ENCODE measurements at places on chromosomes 11 and 22.

DNA sequence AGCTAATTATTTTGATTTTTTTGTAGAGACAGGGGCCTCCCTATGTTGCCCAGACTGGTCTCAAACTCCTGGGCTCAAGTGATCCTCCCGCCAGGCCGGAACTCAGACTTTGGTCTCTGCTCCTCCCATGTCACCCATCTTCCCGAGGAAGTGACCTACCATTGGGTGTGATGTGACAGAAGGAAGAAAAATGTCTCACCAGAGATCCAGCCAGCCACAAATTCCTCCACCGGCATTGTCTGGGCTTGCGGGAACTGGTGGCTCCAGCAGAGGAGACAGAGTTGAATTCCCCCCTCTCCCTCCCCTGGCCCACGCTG is 772 bp downstream of the SLC25A45 start:
- no peak for DNase-seq

DNA sequence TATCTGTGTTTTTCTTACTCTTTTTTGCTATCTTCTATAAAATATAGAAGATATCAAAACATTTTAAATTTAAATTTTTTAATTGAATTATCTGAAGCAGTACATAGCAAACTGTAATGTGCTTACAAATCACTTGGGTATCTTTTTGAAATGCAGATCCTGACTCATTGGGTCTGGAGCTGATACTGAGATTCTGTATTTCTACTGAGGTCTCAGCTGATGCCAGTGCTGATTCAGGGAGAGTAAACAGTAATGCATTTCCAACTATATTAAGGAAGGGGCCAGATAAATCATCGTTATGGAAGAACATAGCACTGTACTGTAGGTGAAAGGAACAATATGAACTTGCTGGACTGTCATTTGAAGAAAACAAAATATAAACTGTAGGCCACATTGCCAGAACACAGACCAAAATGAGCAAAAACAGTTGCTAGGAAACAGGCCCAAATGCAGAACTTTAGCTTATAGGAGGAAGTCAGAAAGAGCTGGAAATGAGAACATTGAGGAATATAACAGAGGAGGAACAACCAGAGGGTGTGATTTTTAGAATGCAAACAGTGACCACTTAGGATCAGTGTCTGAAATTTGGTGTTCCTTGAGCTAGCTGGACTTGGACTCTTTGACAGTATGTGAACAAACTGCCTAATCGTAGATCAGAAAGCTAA is 3.3 kb downstream of the ARL14EP start:
- DNase-seq: no peak

DNA sequence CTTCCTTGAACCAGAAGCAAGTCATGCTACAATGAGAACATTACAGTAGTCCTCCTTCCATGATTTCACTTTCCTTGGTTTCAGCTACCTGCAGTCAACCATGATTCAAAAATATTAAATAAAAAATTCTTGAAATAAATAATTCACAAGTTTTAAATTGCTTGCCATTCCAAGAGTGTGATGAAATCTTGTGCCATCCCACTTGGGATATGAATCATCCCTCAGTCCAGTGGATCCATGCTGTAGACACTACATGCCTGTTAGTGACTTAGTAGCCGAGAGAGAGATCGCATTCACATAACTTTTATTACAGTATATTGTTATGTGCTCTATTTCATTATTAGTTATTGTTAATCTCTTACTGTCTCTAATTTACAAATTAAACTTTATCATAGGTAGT is 6.0 kb downstream of the HOATZ start:
- DNase-seq: no peak

DNA sequence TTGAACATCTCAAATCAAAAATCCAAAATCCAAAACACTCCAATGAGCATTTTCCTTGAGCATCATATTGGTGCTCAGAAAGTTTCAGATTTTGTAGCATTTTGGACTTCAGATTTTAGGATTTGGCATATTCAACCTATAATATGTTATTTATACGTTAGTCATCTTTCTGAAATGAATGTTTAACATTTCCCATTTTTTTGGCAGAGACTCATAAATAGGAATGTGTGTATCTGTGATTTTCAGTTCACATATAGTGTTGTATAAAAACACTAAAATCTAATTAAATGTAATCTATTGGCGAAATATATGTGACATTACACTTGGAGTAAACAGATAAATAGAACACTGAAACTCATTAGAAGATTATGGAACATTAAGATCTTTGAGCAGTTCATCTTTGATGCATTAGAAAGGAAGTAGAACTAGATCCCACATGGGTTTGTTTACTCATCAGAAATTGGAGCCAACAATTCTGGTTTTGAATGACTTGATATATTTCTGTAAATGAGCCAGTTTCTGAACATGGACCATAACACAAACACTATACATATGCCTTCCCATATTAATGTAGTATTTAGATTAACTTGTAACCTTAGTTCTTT is 153.1 kb downstream of the UVRAG start:
- DNase-seq: no peak

- DNase-seq: no peak
These were observed 9.4 kb downstream of the TREH start for GRCh38 chr11:118670063-118670462.

- DNase-seq: peak; percentile 35
These were observed 10.4 kb upstream of the HIKESHI start for GRCh38 chr11:86291466-86292262.

DNA sequence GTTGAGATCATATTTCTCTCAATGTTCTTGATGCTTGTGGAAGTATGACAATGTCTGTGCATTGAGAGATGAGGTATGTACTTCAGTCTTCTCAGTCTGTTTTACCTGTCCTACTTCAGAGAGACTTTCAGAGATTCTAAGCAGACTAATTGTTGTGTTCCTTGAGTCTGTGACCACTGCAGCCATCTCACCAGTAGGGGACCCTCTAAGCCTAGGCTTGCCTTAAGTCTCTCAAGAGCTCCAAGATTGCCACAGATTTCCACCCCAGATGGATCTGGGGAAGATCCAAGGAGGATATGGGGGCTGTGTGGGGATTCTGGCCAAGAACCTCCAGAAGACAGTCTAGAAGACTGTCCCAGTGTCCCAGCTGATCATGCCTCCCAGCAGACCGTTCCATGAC is 179.9 kb upstream of the PLET1 start:
- no peak for DNase-seq

- no peak for DNase-seq
These were observed 98.2 kb downstream of the MYO18B start for GRCh38 chr22:25840167-25840566.

DNA sequence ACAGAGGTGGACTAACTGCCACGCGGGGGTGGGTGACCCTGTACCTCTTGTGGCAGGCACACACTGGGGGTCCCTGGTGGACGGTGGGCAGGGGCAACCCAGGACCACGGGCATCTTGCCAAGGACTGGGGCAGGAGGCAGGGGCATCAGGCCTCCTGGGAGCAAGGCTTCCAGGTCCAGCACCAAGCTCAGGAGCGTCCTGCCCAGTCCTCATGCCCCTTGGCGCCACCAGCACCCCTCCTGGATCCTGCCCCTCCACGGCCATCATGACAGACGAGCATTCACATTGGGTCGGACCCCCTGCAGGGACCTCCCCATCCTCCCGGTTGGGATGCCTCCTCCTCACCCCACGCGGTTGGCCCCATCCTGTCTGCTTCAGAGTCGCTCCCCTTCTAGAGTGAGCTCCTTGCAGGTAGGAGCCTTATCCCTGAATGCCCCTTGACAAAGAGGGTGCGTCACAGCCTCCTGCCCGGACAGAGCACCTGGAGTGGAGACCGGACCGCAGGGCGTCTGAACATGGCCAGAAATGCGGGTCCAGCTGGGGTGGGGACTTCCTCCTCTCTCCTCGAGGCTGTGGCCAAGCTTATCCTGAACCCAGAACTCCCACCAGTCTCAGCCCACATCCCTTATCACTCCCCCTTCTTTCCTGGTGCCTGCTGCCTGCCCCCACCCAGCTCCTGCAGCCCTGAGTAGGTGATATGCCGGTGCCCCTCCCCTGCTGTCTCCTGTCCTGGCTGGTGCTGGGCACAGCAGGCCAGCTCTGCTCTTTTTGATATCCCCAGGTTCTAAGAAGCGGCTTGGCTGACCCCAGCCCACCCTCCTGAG is 40.3 kb downstream of the IGF2 start:
- DNase-seq: no peak

- no peak for DNase-seq
These were observed 159.1 kb upstream of the HSD17B12 start for GRCh38 chr11:43521471-43521870.

- DNase-seq: no peak
These were observed 36.1 kb downstream of the LARGE1 start for GRCh38 chr22:33883961-33884808.

- DNase-seq: no peak
These were observed 23.4 kb downstream of the PANX1 start for GRCh38 chr11:94151903-94152677.

DNA sequence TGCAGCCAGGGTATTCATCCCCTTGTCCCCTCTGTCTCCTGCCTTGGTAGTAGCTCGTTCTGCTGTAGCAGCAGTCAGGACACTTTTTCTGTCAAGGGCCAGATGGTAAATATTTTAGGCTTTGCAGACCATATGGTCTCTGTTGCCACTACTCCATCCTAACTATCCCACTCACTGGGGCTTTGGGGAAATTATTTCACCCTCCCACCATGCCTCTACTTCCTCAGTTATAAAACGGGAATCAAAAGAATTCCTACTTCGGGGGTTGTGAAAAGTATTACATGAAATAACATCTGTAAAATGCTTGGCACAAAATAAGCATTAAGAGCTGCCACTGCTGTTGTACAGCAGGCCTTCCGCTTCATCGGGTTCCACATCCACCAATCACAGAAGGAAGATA is 89.9 kb upstream of the LDLRAD3 start:
- DNase-seq: no peak

DNA sequence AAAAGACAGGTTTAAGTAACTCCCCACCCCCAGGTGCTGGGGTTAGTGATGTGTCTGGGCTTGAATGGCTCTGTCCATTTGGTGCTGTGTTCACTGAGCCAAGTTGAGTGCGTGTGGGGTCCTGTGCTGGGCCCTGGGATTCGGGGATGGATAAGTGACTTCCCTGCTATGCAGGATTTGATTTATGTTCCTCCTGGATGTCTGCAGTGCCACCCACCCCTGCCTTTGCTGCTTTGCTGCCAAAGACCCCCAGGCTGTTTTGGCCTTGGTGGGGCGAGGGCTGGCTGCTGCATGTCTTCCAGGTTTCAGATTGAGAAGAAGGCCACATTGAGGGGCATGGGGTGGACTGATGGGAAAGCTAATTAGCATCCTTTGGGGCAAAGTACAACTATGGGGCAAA is 77.9 kb upstream of the PARVG start:
- no peak for DNase-seq

DNA sequence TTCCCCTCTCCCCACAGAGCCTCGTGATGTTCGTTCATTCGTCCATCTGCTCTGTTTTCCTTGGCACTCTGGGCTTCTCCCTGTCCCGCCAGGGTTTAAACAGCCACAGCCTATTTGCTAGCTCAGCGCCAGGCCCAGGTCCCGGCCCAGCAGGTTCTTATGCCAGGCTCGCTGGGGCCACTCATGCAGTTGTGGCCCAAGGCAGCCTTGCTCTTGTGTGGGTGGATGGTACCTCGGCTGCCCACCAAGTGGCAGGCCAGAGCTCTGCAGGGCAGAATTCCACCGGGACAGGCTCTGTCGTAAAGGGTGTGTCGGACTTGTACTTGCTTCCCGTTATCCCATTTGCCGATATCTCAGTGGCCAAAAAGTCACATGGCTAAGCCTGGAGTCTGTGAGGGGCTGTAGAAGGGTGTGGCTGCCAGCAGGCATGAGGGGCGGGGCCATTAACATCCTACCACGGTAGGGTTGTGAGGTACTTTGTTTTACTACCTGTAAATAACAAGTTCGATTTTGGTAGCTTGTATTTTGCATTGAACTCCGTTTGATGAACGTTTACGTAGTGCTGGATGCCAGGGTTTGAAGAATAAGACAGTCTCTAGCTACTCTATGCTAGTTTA is 7.9 kb downstream of the FAM118A start:
- no peak for DNase-seq

DNA sequence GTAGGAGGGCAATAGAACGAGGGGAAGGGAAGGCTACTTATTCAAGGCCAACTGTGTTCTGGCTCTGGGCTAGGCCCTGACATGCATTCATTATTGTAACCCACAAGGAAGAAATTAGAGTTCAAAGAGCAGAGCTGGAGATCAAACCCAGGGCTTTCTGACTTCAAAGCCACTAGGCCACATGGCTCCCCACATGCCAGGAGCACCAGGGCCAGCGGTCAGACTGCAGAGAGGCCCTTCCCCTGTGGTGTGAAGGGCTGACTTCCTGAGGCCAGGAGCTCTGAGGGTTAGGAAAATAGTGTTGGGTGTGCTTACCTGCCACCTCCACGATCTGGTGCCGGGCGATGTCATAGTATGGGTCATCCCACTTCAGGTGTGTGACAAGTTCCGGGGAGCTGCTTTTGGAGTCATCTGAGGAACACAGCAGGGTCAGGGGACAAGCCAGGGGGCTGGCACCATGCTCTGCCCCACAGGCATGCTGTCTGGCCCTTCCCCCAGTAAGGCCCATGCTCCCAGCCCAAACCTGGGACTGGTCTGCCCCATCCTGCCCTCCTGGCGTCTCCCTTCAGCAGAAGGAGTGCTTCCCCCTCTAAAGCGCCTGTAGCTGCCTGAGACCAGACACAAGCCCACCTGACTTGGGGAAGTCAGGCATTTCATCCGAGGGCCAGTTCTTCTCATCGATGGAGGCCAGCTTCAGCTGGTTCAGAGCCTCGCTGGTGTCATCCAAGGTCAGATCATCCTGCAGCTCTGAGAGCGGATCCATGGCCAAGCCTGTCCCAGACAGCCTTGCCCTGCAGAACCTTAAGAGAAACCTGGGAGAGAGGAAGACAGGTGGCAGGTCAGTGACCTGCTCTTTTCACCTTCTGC is 4.8 kb downstream of the ARHGAP1 start:
- DNase-seq: no peak

- no peak for DNase-seq
These were observed 149.7 kb downstream of the LRRC4C start for GRCh38 chr11:41309716-41310115.

GRCh38 chr22:42401535-42402334 is 30.5 kb downstream of the NFAM1 start:
- no peak for DNase-seq

GRCh38 chr11:62792202-62792575 is 383 bp upstream of the TMEM223 start:
- no peak for DNase-seq

Data from stimulated activated CD8-positive, alpha-beta memory T cell treated with anti-CD3 and anti-CD28 coated beads, Interleukin-4, amount 100 ng/mL, for 4 hours (primary cell).